NCI-H446 treated with DMSO at 0.1 percent for 48 hours (cell line): ENCODE measurements at places on chromosomes 2 and 18.

DNA sequence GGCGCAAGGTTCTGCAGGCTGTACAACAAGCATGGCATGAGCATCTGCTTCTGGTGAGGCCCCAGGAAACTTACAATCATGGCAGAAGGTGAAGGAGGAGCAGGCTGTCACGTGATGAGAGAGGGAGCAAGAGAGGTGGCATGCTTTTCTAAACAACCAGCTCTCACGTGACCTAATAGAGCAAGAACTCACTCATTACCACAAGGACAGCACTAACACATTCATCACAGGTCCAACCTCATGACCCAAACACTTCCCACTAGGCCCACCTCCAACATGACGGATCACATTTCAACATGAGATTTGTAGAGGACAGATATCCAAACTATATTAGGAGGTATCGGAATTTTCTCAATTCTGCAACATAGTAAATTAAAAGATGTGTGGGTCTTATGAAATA lies 108.8 kb upstream of the DLX2 start:
- no peak for DNase-seq

DNA sequence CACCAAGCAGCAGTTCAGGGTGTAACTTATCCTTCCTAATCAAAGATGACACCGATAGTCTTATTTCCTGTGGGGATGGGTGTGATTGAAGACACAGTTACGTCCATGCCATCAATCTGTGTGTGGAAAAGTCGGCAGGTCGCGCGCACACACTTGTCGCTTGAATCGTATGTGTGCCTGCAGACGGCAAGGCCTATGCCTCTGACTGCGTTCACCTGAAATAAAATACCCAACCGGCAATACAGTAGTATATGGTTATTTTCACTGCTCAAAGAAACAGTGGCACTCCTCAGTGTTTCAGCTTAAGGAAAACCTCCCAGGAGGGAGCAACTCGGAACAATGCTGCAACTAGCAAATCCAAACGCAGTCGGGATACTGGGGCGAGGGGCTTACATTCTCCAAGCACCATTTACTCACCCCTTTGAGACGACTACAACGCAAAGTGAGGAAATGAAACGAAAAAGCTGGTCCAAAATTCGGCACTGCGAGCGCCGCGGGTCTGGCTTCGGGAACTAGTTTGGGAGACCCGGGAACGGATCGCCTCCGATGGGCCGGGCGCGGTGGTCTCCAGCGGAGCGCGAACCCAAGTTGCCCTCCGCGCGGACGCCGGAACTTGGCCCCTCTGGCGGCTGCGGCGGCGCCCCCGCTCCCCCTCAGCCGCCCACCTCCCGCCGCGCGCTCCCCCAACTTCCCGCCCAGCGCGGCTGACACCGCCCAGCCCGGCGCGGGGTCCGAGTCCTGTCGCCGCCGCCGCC lies 675 bp downstream of the PRKD3 start:
- no peak for DNase-seq

DNA sequence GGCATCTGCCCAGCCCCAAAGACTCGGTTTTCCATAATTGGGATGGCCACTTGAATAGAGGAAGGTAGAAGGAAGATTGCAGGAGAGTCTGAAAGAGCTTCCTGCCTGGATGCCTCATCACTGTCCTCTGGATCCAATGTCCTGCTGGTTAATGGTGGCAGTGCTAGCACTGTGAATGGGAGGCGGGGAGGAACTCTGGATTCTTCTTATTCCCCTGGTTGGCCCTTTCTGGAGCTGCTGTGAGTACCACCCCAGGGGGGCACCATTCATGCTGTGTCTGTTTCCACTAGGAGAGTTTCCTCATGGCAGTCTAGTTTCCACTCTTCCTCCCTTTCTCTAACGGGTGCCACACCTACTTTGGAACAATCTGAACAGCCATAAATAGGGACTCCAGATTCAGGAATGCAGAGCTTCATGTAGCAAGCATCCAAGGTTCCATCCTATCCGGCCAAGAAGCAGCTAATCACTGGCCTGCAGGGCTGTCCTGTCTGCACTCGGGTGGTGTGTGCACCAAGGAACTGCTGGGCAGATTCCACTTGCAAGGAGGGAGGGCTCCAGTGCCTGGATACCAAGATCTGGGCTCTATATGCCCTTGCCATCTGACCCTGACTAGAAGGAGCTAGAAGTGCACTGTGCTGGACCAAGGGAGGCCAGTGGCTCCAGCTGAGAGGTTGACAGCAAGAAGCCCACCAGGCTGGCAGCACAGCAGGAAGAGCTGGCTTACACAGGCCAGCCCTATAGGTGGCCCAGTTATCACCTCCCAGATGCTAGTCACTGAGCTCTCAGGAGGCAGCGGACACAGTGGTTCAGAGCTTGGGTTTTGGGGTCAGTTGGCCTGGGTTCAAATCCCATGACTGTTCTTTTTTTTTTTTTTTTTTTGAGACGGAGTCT lies 4.6 kb upstream of the ATOH8 start:
- DNase-seq: no peak

- no peak for DNase-seq
Observed at GRCh38 chr2:60717691-60718090, 38.4 kb upstream of the PAPOLG start.

- DNase-seq: no peak
Observed at GRCh38 chr18:7886436-7886835, 319.3 kb downstream of the PTPRM start.

- no peak for DNase-seq
Observed at GRCh38 chr2:205683502-205684367, 1.4 kb downstream of the NRP2 start.

DNA sequence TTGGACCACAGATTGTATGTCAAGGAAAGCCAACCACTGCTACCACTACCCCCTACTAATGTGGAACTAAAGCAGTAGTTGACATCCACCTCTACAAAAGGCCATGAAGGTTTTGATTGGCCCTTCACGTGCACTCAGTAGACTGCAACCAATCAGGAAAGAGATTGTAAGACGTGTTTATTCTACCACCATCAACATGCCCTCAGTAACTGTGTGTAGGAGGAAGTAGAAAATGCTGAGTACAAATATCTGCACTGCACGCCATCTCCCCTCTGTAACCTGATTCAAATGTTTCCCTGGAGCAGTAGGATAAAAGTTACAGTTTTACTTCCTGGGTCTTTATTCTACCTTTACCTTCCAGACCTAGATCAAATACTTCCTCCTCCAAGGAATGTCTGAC lies 2.9 kb upstream of the CASP10 start:
- DNase-seq: no peak
